ENCODE measurements at places on chromosomes 2 and 18.

GRCh38 chr2:217672472-217672871, 330.3 kb downstream of the TNS1 start:
- DNase-seq: no peak

- no peak for DNase-seq
These were observed 24.5 kb upstream of the MYO1B start for GRCh38 chr2:191220671-191221070.

DNA sequence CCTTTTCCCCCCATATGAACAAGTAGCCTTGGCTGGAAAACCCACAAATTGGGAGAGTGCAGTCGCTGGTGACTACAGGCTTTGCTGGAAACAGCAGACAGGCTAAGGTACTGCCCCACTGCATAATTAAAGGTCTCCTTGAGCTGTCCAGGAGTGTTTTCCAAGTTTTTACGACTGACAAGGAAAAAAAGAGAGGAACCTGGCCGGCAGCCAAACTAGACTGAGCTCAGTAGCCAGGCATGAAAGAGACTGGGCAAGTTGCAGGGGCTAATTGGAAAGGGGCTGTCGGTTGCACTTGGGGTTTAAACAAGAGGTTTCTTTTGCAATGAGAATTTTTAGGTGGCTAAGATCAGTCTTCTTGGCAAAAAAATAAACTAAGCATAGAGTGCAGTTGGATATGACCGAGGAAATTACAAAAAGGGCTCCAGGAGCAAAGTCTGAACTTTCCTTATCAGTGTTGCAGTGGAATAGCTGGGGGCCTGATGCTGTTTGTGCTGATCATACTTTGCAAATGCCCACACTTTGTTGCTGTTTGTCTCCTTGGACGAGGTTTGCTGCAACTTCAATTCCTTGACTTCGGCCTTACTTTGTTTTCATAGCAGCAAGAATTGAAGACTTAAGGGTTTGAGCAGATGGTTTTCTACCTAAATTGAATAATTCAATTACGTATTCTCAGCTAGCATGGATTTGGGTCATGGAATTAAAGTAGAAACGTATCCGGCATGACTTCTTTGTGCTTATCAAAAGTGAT, 2.1 kb downstream of the GULP1 start:
- DNase-seq: peak; percentile 74

- DNase-seq: no peak
These were observed 827.3 kb upstream of the NRXN1 start for GRCh38 chr2:51859260-51859659.

- peak; percentile 23 for DNase-seq
These were observed 10.4 kb upstream of the FAM228A start for GRCh38 chr2:24164416-24164973.

GRCh38 chr2:44817673-44818335, 123.7 kb upstream of the SIX3 start:
- DNase-seq: no peak

DNA sequence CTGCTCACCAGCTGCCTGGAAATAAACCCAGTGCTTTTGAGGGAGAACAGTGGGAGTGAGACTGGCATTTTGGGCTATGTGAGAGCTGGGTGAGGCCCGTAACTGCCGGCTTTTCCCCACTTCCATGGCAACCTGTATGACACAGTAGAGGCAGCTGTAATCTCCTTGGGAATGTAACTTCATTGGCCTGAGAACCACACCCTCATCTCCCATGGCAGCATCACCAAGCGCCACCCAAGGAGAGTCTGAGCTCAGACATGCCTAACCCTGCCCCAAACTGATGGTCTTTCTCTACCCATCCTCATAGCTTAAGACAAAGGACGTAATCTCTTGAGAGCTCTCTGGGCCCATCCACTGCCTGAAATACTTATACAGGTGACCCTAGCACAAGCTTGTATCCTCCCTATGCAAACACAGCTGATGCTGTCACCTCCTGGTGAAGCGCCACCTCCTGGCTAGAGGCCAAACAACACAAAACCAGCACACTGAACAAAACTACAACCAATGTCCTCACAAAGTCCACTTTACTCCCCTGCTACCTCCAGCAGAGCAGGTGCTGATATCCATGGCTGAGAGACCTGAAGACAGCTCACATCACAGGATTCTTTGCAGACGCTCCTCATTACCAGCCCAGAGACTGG, 763.4 kb upstream of the NRXN1 start:
- DNase-seq: no peak

DNA sequence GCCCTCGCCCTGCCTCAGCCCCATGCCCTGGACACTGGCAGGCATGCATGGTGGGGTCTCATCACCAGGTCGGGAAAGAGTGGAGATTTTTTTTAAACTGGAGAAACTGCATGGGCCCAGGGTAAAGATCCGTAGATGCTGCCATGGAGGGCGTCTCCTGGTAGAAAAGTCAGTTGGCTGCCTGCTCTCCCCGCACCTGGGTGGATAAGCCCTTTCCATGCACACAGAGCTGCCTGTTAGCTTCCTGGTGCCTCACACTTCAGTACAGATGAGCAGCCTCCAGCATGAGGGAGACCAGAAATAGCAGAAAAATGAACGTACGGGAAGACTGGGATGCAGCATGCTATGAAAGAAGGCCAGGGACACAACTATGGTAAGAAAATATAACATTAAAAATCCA, 92.0 kb downstream of the ASAP2 start:
- DNase-seq: no peak

GRCh38 chr2:59312029-59312428, 1070.9 kb upstream of the FANCL start:
- DNase-seq: no peak

- DNase-seq: no peak
These were observed 271.0 kb downstream of the TNS1 start for GRCh38 chr2:217731805-217732204.

GRCh38 chr2:52181080-52181479, 1149.1 kb upstream of the NRXN1 start:
- DNase-seq: no peak
